ENCODE measurements at places on chromosomes 12 and 14. TPM values are rescaled to one million over a fixed set of nuclear protein-coding genes. Genes with fewer than 3 reads are reported as not detected.

UNC119B gene
- total RNA-seq = 26.0 TPM

AGAP2 gene
- 0.49 TPM for total RNA-seq

ATP5MC2 gene
- total RNA-seq = 290 TPM

DNA sequence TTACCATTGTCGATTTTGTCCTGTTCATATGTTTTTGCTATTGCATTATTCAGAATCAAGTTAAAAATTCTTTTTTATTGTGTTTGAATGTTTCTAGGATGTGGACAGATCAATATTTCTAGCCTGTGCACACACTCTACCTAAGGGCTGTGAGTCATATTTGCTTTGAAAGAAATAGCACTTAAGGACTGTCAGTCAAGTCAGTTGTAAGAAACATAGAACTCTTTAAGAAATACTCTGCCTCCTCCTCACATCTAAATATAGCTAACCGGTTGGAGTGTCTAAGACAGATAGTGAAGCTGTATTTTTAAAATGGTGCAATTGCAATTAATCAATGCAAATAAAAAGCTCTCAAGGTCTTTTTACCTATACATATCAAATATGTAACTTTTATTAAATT is 17.9 kb upstream of the MGST1 start:
- H3K27me3 ChIP-seq = no peaks in the 10 kb centered on the region
- H3K4me3 ChIP-seq = no peak overlapping the region
- DNase-seq = no peak
- H3K36me3 ChIP-seq = no peaks in the 10 kb centered on the region

- no peaks in the 10 kb centered on the region for H3K4me1 ChIP-seq
- no peak overlapping the region for H3K27ac ChIP-seq
- H3K4me3 ChIP-seq = no peak overlapping the region
- no peaks in the 10 kb centered on the region for H3K36me3 ChIP-seq
- peaks cover 2% of the 10 kb centered on the region for H3K27me3 ChIP-seq
- no peak for DNase-seq
Observed at GRCh38 chr14:76129851-76130576, 21.7 kb upstream of the GPATCH2L start.

DNA sequence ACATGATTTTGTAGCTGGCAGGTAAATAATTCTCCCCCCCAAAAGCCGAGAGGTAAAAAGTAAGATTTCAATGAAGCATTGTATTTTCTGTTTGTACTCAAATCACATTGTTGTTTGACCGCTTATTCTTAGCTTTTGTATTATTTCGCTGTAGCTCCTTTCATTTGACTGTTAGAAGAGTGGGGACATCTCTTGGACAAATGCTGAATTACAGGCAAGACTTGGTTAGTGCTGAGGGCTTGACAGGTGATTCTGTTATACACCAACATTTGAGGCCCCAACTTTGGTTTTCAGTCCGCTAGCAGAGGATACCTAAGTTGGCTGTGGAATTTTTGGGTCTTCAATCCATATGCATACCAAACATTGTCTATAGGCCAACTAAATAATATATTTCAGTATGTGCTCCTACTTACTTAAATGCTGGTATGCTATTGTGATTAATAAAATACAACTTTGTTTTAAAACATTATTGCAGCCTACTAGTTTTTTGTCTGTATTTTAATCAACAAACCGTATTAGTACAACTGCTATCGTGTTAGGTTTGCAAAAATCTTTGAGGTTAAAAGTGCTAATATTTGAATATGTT is 102.2 kb downstream of the ERC1 start:
- no peaks in the 10 kb centered on the region for H3K36me3 ChIP-seq
- peaks cover 6% of the 10 kb centered on the region for H3K4me1 ChIP-seq
- H3K27me3 ChIP-seq = no peaks in the 10 kb centered on the region
- H3K4me3 ChIP-seq = no peak overlapping the region

- no peaks in the 10 kb centered on the region for H3K36me3 ChIP-seq
- DNase-seq = no peak
Observed at GRCh38 chr12:75784591-75784990, 247.0 kb downstream of the PHLDA1 start.

GRCh38 chr12:119327471-119327870 is 7.1 kb upstream of the CCDC60 start:
- H3K27me3 ChIP-seq = peaks cover 8% of the 10 kb centered on the region
- no peak overlapping the region for H3K4me3 ChIP-seq
- DNase-seq = no peak
- H3K4me1 ChIP-seq = no peaks in the 10 kb centered on the region
- H3K36me3 ChIP-seq = no peaks in the 10 kb centered on the region
- no peak overlapping the region for H3K27ac ChIP-seq

DNA sequence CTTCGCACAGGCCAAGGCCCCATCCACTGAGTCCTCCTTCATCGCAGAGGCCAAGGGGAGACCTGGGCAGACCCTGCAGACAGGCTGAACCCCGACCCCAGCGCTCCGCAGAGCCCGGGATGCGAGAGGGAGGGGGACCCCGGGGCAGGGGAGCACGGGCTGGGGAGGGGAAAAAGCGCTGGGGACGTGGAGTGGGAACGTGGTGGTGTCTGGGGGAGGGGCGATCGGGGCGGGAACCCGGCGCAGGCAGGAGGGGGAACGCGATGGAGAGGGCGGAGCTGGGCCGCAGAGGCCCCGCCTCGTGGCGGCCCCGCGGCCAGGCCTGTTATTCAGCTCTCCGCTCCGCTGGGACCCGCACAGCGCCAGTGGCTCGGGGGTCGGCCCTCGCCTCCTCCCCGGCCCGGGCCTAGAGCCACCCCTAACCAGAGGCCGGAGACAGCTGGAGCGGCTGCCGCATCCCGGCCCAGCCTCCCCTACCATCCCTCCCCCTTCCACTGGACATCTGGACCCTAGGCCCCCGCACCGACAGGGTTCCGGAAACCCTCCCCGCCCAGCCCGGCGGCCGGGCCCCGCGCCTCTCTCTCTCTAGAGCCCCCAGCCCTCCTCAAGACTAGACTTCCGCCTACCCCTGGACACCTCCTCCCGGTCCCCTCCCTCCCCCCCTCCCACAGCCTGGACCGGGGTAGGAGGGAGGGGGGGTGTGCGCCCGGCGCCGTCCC is at the start of gene ARHGEF25:
TSS of gene ARHGEF25 (plus strand) at position 328 of the 719 bp plus-strand sequence. CDS start 460 bp downstream, outside the sequence.
- peak within 1 kb of the TSS; percentile 44 for H3K27ac ChIP-seq
- peaks cover 8% of the 10 kb centered on the region for H3K4me1 ChIP-seq
- no peak for DNase-seq
- H3K36me3 ChIP-seq = no peaks in the 10 kb centered on the region
- H3K4me3 ChIP-seq = peak within 1 kb of the TSS; percentile 62

- DNase-seq = no peak
- no peaks in the 10 kb centered on the region for H3K4me1 ChIP-seq
- H3K27ac ChIP-seq = no peak overlapping the region
- H3K4me3 ChIP-seq = no peak overlapping the region
Observed at GRCh38 chr14:100884456-100884855, 19.1 kb downstream of the RTL1 start.

- no peaks in the 10 kb centered on the region for H3K36me3 ChIP-seq
- H3K4me3 ChIP-seq = no peak overlapping the region
- no peak for DNase-seq
- H3K27ac ChIP-seq = no peak overlapping the region
- H3K4me1 ChIP-seq = no peaks in the 10 kb centered on the region
Observed at GRCh38 chr14:32408018-32408417, 78.9 kb downstream of the AKAP6 start.

GRCh38 chr14:97866664-97867063 is 1069.5 kb downstream of the VRK1 start:
- H3K4me3 ChIP-seq = no peak overlapping the region
- no peaks in the 10 kb centered on the region for H3K4me1 ChIP-seq
- DNase-seq = no peak
- H3K36me3 ChIP-seq = no peaks in the 10 kb centered on the region
- no peak overlapping the region for H3K27ac ChIP-seq
- H3K27me3 ChIP-seq = no peaks in the 10 kb centered on the region

GRCh38 chr12:64419696-64420095 is 15.5 kb downstream of the XPOT start:
- H3K4me1 ChIP-seq = no peaks in the 10 kb centered on the region
- peaks cover 72% of the 10 kb centered on the region for H3K36me3 ChIP-seq
- DNase-seq = no peak
- no peak overlapping the region for H3K27ac ChIP-seq

- no peaks in the 10 kb centered on the region for H3K27me3 ChIP-seq
- no peak for DNase-seq
- no peak overlapping the region for H3K27ac ChIP-seq
- no peaks in the 10 kb centered on the region for H3K36me3 ChIP-seq
Observed at GRCh38 chr12:122799641-122800243, 25.4 kb downstream of the CCDC62 start.

Measured in Panc1 (cell line).